ENCODE measurements at places on chromosomes 1 and 21.

- peaks cover 30% of the 10 kb centered on the region for H3K4me1 ChIP-seq
- peak overlapping the region; percentile 51 for H3K4me3 ChIP-seq
- H3K27me3 ChIP-seq: no peaks in the 10 kb centered on the region
- no peak overlapping the region for H3K27ac ChIP-seq
These were observed 157.9 kb downstream of the CASZ1 start for GRCh38 chr1:10638559-10639005.

DNA sequence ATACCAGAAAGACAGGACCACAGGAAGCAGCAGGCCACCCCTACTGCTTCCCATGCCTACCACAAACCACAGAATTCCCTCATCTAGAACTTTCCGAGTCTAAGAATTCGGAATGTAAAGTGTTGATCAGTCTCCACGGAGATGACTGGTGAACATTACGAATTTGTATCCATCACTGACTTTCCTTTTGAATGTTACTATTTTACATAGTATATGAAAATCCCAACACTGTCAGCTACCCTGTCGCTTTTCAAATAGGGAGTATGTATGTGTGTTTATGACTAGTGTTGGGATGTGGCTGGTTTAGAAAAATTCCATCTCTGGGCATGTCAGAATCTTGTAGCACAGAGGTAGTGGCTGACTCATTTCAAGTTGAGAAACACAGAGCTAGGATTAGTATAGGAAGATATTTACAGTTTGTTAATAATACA is 118.2 kb downstream of the COQ8A start:
- DNase-seq: peak; percentile 87
- H3K27me3 ChIP-seq: no peaks in the 10 kb centered on the region
- peak overlapping the region; percentile 81 for H3K27ac ChIP-seq
- peaks cover 11% of the 10 kb centered on the region for H3K36me3 ChIP-seq

DNA sequence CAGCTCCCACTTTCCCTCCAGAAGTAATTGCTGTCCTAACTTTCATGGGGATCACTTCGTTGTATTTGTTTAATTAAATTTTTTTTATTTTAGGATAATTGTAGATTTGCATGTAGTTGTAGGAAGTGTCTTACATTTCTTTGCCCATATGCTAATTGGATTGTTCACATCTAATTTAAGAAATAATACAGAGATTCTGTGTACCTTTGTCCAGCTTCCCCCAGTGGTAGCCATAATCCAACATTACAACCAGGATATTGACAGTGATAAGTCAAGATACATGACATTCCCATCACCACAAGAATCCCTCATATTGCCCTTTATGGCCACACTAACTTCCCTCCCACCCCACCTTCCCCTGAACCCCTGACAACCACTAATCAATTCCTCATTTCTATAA is 136.6 kb downstream of the PRDM2 start:
- no peaks in the 10 kb centered on the region for H3K4me1 ChIP-seq
- no peak overlapping the region for H3K27ac ChIP-seq
- H3K27me3 ChIP-seq: peaks cover 14% of the 10 kb centered on the region

DNA sequence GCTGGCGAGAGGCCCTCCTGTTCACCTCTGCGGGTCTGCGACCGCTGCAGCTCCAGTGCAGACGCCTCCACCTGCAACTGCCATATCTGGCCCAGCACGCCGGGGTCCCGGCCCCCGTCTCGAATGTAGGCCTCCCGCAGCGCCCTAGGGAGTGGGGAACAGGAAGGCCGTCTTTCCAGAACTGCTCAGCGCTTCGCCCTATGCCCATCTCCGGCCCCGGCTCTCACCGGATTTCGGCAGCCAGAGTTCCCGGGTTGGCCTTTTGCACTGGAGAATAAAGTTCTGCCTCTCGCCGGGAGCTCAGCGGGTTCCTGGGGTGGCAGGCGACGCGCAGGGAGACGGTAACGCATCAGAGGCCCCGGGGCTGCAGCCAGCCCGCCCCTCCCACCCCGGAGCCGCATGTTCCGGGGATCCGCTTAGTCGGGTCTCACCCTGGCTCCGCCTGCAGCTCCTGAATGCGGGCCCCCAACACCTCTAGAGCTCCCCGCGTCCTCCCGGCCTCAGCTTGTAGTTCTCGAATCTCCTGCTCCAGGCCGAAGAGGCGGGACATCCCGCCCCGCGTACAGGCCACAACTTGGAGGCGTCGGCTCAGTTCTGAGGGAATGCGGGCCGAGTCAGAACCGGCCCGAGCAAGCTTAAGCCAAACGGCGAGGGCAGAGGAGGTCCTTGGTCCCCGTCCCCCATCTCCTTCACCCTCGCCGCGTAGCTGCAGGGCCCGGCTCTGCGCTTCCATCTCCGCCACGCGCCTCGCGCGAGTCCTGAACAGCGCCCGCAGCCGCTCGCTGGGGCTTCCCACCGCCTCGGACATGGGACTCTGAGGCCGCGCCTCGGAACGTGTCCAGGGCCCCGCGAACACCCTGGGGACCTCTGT is 1.1 kb downstream of the CCDC17 start:
- DNase-seq: no peak
- no peaks in the 10 kb centered on the region for H3K4me1 ChIP-seq

DNA sequence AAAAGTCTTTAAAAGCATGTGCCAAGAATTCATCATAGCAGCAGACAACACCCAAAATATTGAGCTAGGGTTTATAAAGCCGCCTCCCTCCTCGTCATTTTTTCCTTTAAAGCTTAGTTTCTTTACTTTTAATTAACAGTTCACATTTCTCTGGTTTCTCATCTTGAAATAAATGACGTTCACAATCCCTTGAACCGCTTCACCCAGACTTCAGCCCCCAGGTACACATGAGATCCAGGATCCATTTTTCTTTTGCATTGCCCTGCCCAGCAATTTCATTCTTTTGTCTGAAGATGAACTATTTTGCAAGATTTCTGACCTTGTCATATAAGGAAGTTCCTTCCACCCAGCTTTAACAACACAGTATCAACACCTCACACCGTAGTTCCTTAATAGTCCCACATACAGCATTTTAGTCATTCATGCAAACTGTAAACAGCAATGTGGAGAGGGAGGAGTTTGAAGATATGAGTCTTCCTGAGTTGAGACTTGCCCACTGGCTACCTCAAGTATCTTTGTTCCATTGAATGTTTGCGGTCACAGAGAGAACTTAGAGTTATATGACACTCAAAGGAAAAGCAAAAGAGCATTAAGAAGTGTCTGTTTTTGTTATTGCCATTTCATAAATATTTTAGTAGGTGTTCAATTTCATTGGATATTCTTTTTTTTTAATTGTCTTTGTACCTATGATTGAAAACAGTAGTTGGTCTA is 35.3 kb upstream of the CACYBP start:
- DNase-seq: peak; percentile 65
- no peak overlapping the region for H3K4me3 ChIP-seq
- no peaks in the 10 kb centered on the region for H3K27me3 ChIP-seq
- no peaks in the 10 kb centered on the region for H3K36me3 ChIP-seq

GRCh38 chr1:206703661-206704060 is 19.0 kb downstream of the MAPKAPK2 start:
- no peak overlapping the region for H3K4me3 ChIP-seq
- H3K27ac ChIP-seq: no peak overlapping the region
- no peak for DNase-seq
- H3K4me1 ChIP-seq: peaks cover 43% of the 10 kb centered on the region
- H3K36me3 ChIP-seq: peaks cover 4% of the 10 kb centered on the region

DNA sequence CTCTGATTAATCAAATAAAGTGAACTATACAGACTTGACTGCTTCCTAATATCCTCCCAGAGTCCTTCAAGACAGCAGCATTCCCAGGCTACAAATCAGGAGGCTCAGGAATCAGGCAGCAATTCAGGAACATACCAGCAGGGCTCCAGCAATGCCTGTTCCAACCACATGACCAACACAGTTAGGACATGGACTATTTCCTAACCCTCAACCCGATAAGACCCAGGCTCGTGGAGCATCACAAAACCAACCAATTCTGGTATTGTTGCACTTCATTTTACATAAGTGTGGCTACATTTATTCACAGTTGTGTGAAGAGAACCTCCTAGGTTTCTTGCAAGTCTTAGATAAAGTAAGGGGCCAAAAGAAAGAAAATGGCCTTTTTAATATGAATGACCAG is 546.2 kb upstream of the ADGRL2 start:
- H3K27me3 ChIP-seq: no peaks in the 10 kb centered on the region
- H3K27ac ChIP-seq: no peak overlapping the region
- H3K4me3 ChIP-seq: no peak overlapping the region
- DNase-seq: peak; percentile 10
- H3K4me1 ChIP-seq: no peaks in the 10 kb centered on the region

GRCh38 chr1:197400522-197400902 is 132.5 kb downstream of the CRB1 start:
- H3K27me3 ChIP-seq: no peaks in the 10 kb centered on the region
- DNase-seq: no peak
- H3K4me3 ChIP-seq: no peak overlapping the region
- no peaks in the 10 kb centered on the region for H3K36me3 ChIP-seq

DNA sequence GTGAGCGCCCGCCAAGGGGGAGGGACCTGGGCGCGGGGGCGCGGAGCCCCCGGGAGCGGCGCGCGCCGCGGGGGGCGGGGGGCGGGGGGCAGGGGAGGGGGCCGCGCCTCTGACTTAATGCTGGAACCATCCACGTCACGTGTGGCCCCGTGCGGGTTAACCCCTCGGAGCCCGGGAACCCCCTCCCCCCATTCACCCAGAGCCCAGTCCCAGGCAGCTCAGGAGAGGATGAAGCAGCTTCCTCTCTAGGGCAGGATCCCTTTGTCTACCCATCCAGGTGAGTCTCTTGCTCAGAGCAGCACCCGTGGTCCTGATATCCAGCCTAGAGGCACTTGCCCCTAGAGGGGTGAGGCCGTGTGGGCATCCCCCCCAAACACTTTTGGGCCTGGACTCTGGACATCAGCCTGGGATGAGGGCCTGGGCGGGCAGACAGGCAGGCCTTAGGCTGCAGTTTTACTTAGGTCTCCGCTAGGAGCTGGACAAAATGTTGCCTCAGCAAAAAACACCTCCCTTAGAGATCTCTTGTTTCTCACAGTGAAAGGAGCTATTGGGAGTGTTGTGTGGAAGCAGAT is at the start of gene ALX3:
TSS of gene ALX3 (minus strand) at position 2 of the 572 bp plus-strand sequence. CDS start 60 bp downstream, outside the sequence.
- peaks cover 76% of the 10 kb centered on the region for H3K27me3 ChIP-seq
- H3K4me3 ChIP-seq: no peak within 1 kb of the TSS

DNA sequence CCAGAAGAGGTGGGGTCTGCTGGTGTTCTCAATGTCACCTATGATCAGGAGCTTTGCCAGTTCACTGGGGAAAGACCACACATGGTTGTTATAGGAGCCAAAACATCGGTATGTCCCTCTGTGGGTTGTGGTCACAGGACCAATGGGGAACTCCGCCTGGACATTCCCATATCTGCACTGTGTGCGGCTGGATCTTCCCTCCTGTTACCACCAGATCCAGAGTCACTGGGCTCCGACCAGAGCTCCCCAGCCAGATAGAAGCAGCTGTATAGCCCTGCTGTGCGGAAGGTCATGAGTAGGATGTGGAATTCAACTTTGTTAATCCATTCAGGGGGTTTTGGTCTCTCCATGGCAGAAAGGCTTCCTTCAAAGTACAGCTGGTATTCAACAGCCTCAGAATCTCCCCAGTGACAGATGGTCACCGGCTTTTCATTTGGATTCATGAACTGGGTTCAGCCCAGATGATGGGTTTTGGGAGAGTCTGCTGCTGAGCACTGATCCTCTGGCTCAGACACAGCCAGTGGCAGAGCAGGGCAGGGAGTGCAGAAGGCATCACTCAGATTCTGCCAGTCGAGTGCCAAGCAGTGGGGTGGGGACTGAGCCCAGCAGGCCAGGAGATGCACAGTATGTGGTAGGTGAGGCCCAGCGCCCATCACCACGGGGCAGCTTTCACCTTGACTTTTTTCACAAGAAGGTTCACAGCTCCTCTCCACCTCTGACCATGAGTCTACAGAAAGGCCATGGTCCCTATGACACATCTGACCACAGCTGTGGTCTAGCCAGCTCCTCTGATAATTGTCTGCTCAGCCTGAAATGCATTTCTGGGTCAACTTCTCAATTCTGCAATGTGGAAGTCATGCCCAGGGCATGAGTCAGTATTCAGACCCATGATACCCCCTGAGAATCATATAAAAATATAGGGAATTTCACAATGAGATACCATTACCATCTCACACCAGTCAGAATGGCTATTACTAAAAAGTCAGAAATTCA is 2.9 kb upstream of the SHCBP1L start:
- H3K27ac ChIP-seq: peak overlapping the region; percentile 51
- peak; percentile 77 for DNase-seq
- peaks cover 10% of the 10 kb centered on the region for H3K4me1 ChIP-seq
- no peaks in the 10 kb centered on the region for H3K36me3 ChIP-seq

- H3K4me3 ChIP-seq: no peak overlapping the region
- no peaks in the 10 kb centered on the region for H3K36me3 ChIP-seq
- H3K4me1 ChIP-seq: no peaks in the 10 kb centered on the region
- H3K27ac ChIP-seq: no peak overlapping the region
These were observed 103.5 kb downstream of the RPE65 start for GRCh38 chr1:68346188-68346808.

GRCh38 chr21:42234464-42235241 is 15.7 kb downstream of the ABCG1 start:
- peak overlapping the region; percentile 35 for H3K4me3 ChIP-seq
- H3K27me3 ChIP-seq: peaks cover 95% of the 10 kb centered on the region
- H3K4me1 ChIP-seq: peaks cover 16% of the 10 kb centered on the region
- peak; percentile 44 for DNase-seq

GRCh38 chr1:157370698-157371097 is 181.6 kb downstream of the FCRL5 start:
- H3K36me3 ChIP-seq: no peaks in the 10 kb centered on the region
- no peak for DNase-seq
- H3K4me3 ChIP-seq: no peak overlapping the region
- H3K27me3 ChIP-seq: no peaks in the 10 kb centered on the region

- peaks cover 1% of the 10 kb centered on the region for H3K4me1 ChIP-seq
- no peak overlapping the region for H3K4me3 ChIP-seq
- no peak for DNase-seq
These were observed 13.3 kb downstream of the ATF6 start for GRCh38 chr1:161779393-161779792.

GRCh38 chr21:25907573-25908275 is 173.0 kb downstream of the GABPA start:
- no peak for DNase-seq
- no peak overlapping the region for H3K27ac ChIP-seq
- no peaks in the 10 kb centered on the region for H3K4me1 ChIP-seq

- H3K4me3 ChIP-seq: no peak overlapping the region
- DNase-seq: no peak
- H3K27me3 ChIP-seq: no peaks in the 10 kb centered on the region
- no peak overlapping the region for H3K27ac ChIP-seq
These were observed 148.1 kb downstream of the ADSS2 start for GRCh38 chr1:244303610-244303969.

GRCh38 chr1:38197312-38198061 is 150.9 kb upstream of the POU3F1 start:
- no peaks in the 10 kb centered on the region for H3K36me3 ChIP-seq
- H3K4me3 ChIP-seq: no peak overlapping the region
- no peaks in the 10 kb centered on the region for H3K4me1 ChIP-seq
- H3K27ac ChIP-seq: no peak overlapping the region

- H3K27me3 ChIP-seq: no peaks in the 10 kb centered on the region
- no peak overlapping the region for H3K4me3 ChIP-seq
- H3K36me3 ChIP-seq: no peaks in the 10 kb centered on the region
- no peak overlapping the region for H3K27ac ChIP-seq
- H3K4me1 ChIP-seq: no peaks in the 10 kb centered on the region
These were observed 45.9 kb upstream of the TNFSF4 start for GRCh38 chr1:173253046-173253445.

- no peak overlapping the region for H3K27ac ChIP-seq
- no peak overlapping the region for H3K4me3 ChIP-seq
- peaks cover 2% of the 10 kb centered on the region for H3K4me1 ChIP-seq
- peaks cover 45% of the 10 kb centered on the region for H3K36me3 ChIP-seq
These were observed 8.0 kb downstream of the RGS4 start for GRCh38 chr1:163076981-163077761.

GRCh38 chr1:84255582-84255981 is 45.9 kb upstream of the SAMD13 start:
- peaks cover 5% of the 10 kb centered on the region for H3K4me1 ChIP-seq
- DNase-seq: no peak

Measured in mesenchymal stem cell (in vitro differentiated cells and primary cell).